ENCODE measurements at places on chromosomes 1 and 21.

- no peak for DNase-seq
Measured at GRCh38 chr1:215081661-215082531, 641 bp upstream of the KCNK2 start.

- DNase-seq, result no peak
Measured at GRCh38 chr1:85146972-85147359, 53.9 kb downstream of the SYDE2 start.

GRCh38 chr1:108188801-108189200 lies 11.3 kb downstream of the SLC25A24 start:
- DNase-seq, result no peak

DNA sequence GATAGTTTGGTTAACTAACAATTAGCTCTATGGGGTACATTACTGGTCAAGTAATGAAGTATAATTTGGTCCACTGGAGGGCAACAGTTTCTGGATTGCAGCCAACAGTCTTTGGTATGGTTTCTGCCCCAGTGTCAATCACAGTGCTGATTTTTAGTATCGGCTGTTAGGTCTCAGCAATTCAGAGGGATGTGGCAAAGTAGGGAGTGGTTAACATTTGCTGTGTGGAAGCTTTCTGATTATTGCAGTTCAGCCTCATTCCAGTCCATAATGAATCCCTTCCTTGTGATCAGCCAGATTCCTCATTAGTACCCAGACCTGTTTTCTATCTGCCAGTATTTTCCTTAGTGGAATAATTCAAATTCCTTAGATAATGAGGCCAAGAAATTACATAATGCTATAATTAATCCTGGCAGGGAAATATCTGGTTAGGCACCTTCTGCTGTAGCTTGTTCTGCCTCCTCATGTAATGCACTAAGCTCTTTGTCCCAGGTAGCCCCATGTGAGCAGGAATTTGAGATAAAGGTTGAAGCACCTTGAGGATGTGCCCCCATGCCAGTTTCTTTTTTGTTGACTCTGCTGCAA lies 14.0 kb downstream of the F3 start:
- DNase-seq, result no peak

DNA sequence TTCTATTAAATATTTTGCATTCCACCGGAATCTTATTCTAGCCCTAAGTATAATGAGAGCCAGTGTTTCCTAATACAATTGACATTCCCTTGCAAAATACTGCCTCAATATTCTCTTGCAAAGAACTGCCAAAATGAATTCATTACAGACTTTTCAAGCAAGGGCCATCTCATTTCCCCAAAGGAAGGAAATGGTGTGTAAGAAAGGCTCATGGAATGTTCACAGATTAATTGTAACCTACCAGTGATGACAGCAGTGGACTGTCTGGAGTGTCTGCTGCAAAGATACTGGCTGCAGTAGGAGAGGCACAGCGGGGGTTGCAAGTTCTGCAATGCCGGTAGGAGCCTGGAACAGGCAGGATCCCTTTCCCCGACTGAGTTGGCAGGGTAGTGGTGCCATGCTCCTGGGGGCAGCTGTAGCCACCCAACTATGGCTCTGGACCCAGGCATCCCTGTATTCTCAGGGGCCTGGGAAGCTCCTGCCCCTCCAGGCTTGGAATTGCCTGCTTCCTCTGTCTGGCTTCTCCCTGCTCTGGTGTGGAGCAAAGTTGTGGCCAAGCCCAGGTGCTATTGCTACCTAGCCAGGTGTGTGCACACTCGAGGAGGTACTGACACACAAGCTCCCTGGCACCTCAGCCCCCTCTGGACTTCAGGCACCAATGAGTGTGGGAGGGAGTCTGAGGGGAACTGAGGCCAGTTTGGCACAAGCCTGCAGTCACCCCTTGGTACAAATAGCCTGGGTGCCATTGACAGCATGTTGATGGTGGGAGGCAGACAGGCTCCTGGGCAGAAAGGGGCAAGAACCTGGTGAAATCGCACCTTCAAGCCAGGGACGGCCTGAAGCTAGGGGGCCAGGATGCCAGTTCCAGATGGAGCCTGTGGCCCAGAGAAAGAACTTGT lies 1371.0 kb downstream of the KCNT2 start:
- no peak for DNase-seq

DNA sequence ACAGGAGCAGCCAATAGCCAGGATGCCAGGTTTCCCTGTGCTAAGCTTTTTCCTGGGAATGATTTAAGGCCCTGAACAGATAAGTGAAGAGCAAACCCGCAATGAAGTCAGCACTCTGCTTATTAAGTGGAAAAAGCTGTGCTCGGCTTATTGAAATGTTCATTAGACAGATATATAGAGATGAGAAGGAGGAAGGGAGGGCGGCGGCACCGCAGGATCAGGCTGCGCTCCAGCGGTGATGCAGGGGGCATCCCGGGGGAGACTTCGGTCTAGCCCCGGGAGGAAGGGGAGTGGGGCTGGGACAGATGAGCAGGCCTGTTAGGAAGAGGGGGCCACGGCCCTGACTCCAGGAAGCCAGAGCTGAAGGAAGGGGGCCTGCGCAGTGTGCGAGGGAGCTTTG lies 115.0 kb downstream of the TMEM53 start:
- no peak for DNase-seq

DNA sequence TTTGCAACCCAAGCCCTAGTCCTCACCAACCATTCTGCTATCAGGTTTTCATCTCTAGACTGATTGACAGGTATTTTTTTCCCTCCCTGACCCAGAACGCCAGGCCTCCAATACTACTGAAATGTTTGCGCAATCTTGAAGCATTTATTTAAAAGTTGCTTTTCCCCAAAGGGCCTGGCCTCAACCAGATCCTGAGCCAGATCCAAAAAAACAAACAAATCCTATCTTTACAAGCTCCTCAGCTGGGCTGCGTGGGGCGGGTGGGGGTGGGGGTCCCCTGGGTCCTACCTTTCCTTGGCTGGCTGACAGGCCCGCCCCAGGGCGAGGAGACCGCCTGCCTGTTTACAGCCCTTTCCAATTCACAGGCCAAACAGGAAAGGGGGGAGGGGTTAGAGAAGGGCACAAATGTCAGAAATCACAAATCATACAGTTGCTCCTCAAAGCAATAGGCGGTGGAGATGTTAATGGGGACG lies 98.8 kb downstream of the FOXD2 start:
- DNase-seq, result no peak

DNA sequence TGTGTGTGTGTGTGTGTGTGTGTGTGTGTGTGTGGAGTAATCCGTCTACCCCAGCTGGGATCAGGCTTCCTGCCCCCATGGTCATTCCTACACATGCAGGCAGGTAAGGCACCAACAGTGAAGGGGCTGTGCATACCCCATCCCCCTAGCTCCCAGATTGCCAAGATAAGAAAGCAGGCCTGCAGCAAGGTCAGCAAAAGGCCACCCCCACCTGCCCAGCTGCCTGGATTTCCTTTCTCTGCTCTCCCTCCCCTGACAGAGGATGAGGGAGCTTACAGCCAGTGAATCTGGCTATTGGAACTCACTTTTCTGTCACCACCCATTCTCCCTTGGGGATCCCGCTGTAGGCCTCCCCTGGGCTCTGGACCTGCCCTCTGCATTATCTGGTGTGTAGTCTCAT lies 7.9 kb downstream of the ALX3 start:
- no peak for DNase-seq

- DNase-seq, result no peak
Measured at GRCh38 chr1:161382214-161383019, 14.7 kb upstream of the CFAP126 start.

GRCh38 chr1:205976708-205977401 lies 26.3 kb downstream of the RAB7B start:
- DNase-seq, result no peak

GRCh38 chr1:151984313-151984956 lies 9.2 kb downstream of the S100A10 start:
- no peak for DNase-seq

DNA sequence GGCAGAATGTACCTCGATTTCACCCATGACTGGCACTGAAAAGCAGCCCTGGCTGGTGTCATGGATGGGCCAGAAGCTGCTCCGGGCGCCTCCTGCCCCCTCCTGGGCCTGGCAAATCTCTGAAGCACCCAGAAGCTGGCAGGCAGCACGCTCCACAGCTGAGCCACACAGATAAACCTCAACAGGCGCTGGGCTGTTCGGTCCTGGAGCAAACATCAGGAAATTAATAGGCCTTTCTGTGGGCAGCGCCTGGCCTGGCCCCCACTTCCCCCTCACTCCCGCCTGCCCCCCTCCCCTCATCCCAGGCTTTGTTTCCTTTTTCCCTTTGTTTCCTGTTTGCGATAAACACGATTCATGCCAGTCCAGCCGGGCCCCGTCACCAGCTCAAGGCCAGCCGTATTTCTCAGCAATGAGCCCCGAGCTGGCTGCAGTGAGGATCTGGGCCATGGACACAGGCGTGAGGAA lies 20.1 kb upstream of the DISP3 start:
- no peak for DNase-seq

DNA sequence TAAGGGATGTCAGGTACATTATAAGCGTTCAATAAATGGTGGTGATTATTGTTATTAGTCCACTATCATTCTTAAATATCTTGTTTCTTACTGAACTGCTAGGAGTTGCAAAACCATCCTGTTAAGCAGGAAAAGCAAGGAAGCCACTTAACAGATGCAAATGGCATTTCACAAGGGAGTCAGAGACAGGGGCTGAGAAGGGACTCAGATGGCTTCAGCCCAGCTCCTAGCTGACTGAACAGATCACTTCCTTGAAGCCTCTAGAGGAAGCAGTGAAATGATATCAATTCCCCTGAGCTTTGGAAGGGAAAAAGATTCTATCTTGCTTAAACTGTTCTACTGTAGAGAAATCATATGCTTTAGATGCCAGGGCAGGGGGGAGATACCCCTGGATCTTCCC lies 151.5 kb downstream of the ST6GALNAC5 start:
- DNase-seq, result no peak

DNA sequence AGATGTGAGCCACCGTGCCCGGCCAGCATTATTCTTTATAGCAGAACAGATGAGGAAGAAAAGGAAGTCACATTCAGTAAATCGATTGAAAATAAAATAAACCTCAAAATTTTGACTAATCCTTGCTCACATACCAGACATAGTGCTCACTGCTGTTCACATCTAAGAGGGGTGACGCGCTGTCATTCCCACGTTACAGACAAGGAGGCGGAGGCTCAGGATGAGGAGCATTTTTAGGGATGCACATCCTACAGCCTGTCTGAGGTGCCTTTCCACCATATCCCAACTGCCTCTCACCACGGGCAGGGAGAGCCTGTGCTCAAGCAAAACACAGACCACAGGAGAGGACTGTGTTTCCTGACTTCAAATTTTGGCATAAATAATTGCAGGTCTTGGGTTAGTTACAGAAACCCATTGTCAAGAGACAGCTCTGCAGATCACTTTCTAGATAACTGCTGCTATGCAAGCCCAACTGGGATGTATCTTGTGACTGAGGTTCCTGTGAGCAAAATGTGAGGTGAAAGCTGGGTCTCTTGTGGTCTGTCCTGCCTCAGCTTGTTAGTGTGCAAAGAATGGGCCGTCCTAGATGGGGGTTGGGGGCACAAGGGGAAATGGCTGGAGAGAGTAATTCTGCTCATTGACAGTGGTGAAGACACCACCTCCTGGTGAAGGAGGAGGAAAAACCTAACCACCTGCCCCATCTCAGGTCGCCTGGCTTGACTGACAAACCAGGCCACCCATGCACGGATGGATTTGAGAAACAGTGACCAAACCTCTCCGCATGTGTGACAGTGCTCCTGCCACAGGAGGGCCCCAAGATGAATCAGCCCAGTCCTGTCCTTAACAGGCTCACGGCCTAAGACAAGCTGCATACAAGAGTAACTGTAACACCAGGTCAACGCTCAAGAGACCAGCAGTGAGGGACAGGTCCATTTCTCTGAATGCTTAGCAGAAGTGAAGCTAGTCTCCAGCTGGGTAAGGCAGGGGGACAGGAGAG lies 8.2 kb downstream of the TNN start:
- no peak for DNase-seq

DNA sequence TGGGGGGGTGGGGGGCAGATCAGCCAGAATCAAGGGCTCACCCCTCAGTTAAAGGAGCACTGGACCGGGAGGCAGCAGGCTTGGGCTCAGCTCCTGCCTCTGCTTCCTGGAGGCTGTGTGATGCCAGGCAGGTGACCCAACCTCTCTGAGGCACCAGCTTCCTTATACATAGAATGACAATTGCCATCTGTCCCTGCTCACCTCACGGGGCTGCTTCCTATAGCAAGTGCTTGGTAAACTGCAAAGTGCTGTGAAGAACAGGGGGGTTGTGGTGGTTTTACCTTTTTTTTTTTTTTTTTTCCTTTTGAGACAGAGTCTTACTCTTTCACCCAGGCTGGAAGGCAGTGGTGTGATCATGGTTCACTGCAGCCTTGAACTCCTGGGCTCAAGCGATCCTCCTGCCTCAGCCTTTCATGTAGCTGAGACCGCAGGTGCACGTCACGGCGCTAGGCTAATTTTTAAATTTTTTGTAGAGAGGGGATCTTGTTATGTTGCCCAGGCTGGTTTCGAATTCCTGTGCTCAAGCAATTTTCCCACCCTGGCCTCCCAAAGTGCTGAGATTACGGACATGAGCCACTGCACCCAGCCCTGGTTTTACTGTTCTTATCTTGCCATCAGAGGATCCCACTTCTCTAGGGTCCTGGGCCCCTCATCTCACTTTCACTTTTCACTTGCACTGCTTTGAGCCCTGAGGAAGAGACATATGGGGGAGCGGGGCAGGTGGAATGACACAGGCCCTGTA lies 11.6 kb downstream of the KCNQ4 start:
- no peak for DNase-seq

DNA sequence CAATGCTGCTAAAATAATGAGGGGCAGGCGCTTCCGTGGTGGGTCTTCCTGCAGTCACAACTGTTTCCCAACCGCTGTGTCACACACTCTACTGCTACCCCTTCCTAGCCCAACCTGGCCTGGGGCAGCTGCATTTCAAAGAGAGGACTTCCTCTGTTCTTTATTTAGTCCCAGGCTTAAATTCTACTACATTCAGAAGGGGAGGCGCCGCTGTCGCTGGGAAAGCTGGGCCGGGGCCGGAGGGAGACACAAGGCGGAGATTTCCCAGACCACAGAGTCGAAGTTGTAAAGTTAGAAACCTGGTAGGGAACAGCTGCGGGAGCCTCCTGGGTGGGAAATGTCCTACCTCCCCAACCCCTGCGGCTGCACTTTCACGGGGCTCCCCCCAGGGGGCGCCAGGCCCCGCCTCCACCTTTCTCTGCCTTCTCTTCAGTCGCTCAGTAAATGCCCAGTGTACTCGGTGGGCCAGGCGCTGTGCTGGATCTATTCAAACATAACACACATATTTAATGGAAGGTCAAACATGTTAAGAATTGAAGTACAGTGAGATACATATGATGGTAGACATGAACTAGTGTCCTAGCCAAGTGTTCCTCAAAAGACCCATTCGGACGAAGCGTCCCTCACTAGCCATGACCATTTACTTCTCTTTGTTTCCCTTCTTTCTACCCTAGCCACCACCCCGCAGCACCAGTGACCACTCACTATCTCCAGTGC lies 23.1 kb downstream of the DYRK3 start:
- no peak for DNase-seq

GRCh38 chr1:77103486-77103885 lies 115.7 kb downstream of the PIGK start:
- no peak for DNase-seq
